KG1 (cell line): ENCODE measurements at places on chromosomes 5 and 9.

GRCh38 chr5:58107704-58108103 lies 352.2 kb downstream of the PLK2 start:
- no peak for DNase-seq

- DNase-seq: no peak
Measured at GRCh38 chr9:731474-731873, 110.0 kb upstream of the DMRT1 start.

- DNase-seq: no peak
Measured at GRCh38 chr5:40001796-40002195, 577.0 kb upstream of the DAB2 start.

- no peak for DNase-seq
Measured at GRCh38 chr5:169749295-169749694, 112.2 kb downstream of the DOCK2 start.

- DNase-seq: no peak
Measured at GRCh38 chr9:132069046-132069898, 10.4 kb downstream of the MED27 start.

- no peak for DNase-seq
Measured at GRCh38 chr9:36748322-36748899, 175.7 kb downstream of the MELK start.

GRCh38 chr9:92718086-92719001 lies 46.3 kb downstream of the BICD2 start:
- DNase-seq: no peak

DNA sequence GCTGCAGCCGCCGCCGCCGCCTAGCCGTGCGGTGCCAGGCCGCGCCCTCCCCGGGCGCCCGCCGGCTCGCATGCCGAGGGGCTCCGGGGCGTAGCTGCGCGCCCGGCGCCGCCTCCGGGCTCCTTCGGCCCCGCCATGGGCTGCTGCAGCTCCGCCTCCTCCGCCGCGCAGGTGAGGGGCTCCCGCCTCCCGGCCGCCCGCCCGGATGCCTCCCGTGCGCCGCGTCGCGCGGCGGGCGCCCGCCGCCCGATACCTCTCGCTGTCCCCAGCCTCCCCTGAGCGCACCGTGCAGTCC lies 230 bp downstream of the SLC44A1 start:
- no peak for DNase-seq

DNA sequence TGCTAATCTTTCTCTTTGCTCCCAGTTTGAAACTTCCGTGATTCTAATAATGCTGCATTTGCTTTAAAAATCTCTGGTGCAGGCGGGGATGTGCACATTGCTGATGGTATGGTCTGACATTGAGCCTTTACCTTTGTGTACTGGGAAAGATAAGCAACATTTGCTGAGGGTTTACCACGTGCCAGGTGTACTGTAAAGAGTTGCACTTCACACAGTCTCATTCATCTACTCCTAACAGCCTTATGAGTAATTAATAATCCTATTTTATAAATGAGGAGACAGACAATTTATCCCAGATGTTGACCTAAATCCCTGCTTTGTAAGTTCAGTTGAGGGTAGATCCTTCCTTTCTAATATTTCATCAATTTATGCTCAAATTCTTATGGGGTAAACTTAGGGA lies 726 bp upstream of the ADGRV1 start:
- no peak for DNase-seq

DNA sequence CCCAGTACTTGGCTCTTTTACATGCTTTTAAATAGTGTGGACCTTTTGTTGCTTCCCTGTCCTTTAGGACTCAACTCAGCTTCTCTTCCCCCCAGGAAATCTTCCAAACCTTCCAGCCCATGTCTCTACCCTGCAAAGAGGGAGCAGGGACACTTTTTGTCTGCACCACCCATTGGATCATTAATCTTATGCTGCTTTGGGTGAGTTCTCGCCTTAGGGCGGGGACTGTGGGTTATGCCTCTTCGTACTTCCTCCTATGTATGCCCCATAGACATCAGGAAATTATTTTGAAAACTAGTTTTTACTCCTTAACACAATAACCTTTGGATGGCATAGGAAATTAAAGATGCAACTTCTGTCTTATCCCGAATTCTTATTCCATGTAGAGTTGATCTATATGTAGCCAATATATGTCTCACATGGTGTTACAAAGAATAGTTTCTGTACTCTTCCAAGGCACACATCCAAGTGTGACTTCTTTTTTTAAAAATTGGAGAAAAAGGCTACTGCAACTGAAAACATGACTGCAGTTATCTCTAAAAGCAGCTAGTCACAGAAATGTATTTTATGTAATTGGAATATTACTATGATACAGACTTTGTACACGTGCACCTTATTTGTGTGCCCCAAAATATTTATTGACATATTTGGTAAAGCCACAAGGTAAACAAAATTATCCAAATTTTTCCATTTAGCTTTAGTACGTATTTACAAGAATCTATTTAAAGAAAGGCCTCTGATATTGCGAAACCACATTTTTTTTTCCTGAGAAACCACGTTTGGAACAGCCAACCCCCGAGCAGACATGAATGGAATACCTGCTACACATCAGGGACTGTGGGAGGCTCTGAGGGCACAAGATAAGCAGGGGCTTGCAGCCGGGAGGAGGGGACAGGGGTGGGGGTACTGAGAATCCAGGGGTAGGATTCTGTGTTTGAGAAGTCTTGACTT lies 133.6 kb downstream of the WDR41 start:
- DNase-seq: no peak

DNA sequence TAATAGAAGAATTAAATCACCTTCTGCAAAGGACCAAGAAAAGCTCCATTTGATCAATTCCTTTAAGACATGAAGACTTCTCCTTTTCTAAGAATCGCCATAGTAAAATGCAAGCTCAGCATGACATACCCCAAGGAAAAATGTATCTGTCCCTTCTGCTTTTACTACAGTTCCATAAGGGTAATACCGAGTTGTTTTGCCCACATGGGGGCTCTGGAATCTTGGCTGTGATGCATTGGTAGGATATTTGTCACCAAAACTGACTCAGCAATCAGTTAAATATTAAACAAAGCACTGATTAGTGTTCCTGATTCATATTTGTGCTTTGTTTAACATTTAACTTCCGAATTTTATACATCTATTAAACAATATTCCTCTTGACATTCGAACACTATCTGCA lies 24.3 kb upstream of the KCNIP1 start:
- no peak for DNase-seq

DNA sequence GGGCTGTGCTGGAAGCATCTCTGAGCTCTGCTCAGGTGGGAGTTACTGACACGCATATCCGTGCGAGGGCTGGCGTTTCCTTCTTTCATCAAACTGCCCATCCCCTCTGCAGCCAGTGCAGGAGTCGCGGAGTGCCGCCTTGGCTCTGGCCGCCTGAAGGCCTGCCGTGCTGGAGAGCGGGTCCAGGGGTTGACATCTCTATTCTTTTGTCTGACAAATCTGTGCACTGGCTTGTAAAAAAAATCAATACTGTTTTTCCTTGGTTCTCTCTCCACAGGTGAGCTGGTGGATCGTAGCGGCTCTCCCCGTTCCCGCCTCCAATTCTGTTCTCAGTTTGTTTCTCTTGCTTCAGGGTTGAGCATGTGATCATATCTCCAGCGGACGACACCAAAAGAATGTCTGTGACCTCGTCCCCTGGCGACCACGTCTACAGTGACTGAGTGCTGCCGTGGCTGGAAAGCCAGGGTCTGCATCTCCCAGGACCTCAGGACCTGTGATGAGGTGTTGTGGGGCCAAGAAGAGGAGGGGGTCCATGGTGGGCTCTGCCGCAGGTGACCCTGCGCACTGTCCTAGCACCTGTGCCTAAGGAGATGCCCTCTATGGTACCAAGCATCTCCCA lies 214.3 kb upstream of the IRX4 start:
- DNase-seq: no peak

DNA sequence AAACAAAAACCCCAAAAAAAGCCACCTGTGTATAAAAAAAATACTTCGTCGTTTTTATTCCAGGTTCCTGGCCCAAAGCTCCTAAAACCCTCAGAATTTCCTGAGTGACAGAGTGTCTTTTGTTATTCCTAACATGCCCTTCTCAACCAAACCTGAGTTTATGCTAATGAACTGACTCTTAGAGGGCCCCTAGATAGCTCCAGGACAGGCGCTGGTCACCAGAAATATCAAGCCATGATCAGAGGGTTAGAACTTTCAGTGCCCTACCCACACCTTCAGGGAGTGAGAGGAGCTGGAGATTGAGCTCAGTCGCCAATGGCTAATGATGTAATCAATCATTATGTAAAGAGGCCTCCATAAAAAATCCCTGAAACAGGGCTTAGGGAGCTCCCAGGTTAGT lies 15.7 kb downstream of the AUH start:
- no peak for DNase-seq

GRCh38 chr9:21357479-21358460 lies 7.1 kb upstream of the IFNA6 start:
- DNase-seq: no peak

- DNase-seq: no peak
Measured at GRCh38 chr5:174414315-174414710, 310.1 kb upstream of the MSX2 start.

DNA sequence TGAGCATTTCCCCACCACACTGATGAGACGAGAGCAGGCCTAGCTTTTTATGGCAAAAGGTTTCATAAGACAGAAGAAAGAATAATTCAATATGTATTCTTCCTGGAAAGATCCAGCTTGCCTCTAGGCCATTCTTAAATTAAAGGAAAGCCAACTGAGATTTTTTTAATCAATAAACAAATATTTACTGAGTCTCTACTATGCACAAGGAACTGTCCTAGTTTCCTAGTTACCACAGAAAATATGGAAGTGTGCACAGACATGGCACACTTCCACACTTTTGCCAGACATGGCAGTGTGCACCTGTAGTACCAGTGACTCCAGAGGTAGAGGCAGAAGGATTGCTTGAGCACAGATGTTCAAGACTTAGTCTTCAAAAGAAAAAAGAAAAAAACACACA lies 281.0 kb downstream of the CETN3 start:
- DNase-seq: no peak

DNA sequence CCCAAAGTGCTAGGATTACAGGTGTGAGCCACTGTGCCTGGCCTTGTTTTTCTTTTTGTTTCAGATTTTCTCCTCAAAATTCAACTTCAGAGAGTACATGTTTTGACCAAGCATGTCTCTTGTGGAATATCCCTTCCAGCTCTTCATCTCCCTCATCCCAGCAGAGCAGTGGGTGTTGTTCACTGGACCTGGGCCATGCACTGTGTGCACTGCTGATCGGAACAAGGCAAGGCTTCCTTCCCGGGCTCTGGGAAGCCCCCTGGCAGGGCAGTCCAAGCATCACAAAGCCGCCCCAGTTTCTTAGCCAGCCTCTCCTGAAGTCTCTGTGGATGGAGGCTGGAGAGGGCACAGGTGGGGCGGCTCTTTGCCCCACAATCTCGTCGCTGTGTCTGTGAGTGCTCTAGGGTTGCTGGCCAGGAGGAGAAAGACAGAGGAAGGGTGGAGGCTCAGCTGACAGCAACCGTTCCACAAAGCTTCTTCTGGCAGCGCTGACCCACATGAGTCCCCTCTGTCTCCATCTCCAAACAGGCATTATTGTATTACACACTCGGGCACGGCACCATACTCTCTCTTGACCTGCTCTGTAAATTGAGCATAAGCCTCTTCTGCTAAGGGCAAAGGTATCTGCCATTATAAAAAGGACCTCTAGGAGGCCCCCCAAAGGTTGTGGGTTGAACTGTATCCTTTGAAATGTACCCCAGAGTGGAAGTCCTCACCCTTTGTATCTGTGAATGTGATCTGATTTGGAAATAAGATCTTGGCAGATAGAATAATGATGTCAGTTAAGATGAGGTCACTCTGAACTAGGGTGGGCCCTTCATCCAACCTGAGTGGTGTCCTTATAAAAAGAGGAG lies 89.6 kb downstream of the TARS1 start:
- no peak for DNase-seq

DNA sequence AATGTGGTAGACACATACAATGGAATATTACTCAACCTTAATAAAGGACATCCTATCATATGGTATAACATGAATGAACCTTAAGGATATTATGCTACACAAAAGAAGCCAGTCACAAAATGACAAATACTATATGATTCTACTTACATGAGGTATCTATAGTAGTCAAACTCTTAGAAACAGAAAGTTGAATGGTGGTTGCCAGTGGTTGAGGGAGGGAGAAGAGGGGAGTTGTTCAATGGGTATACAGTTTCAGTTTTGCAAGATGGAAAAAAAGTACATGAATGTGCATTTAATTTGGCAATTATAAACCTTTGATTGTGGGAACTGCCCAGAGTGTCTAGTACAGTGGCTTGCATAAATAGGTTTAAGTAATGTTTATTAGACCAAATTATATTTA lies 473.3 kb upstream of the ZNF608 start:
- no peak for DNase-seq

- DNase-seq: no peak
Measured at GRCh38 chr5:62341783-62342475, 35.9 kb downstream of the KIF2A start.

GRCh38 chr5:113226116-113226736 lies 208.6 kb downstream of the TSSK1B start:
- DNase-seq: no peak

DNA sequence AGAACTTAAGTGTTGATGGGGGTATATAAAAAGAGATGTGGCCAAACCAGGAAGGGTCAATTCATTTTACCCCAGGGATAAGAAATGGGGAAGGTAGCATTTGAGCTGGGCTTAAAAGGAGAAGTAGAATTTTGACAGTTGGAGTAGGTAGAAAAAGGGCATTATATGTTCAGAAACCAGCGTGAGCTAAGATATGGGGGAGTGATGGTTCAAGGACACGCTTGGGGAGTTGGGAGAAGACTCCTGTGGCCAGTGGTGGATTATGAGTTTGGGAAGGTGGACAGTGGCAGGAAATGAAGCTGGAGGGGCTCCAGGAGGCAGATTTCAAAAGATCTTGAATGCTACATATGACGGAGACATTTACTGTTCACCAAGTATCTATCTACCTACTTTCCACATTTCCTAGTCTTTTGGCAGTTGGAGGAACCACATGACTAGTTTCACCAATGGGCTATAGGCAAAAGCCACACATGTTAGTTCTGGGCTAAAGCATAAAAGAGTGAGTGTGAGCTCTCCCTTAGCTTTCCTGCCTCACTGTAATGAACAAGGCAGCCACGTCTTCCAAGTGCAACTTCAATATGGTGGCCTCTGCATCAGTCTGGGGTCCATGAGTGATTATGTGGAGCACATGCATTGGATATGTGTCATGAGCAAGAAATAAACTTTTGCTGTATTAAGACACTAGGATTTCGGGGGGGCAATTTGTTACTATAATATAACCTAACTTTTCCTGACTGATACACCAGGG lies 15.7 kb upstream of the GSN start:
- no peak for DNase-seq

DNA sequence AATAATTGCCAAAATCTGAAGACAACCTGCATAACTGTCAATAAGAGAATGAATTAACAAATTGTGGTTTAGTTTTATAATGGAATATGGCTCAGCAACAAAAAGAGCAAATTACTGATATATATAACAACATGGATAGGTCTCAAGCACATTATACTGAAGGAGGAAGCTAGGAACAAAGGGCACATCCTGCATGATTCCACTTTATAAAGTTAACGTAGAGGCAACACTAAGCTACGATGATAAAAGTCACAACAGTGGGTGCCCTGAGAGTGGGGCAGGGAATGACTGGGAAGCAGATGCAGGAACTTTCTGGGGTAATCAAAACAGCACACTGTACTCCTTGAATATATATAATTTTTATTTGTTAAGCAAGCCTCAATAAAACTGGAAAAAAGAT lies 165.2 kb downstream of the RMI1 start:
- DNase-seq: no peak
